ENCODE measurements at places on chromosomes 4 and X.
A peak's percentile ranks its signal among the peaks of the same experiment; 100 is the strongest.

DNA sequence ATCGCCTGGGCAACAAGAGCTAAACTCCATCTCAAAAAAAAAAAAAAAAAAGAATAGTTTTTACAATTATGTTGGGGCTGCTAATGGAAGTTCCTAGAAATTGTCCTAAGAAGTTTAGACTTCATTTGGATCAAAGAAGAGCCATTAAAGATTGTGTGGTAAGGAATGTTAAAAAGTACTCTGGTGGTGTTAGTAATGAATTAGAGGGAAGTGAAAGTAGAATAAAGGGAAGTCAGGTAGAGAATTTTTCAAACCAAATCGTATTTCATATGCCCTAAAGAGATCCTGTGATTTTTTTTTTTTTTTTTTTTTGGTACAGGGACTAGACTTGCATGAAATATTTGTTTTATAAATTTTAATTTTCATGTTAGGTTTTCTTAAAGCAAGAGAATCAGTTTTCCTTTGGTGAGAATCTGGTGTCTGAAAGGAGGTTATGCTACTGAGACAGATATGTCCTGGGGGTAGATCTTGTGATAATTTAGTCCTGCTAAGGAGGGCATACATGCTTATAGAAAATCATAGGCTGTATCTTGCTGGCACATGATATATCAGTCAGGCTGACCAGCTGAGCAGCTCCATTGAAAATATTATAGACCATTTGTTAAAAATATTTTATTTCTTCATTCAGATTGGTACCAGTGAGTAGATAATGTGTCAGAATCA, 10.7 kb downstream of the SEC24B start:
- DNase-seq, result no peak

DNA sequence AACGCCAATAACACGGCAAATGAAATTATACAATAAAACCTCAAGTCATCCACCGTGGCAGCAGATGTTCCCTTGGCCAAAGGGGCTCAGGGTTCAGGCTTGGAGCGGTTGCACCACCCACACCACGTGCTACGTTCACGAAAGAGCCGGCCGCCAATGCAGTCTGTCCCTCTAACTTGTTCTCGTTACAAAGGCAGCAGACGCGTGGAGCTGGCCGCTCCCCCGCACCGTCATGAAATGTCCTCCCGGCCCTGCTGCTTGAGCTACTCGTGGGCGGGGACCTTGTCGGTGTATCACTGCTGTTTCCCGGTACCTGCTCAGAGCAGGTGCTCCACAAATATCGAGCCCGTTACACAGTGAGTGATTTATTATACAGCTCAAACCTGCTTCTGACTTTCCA, 36.4 kb upstream of the MAN2B2 start:
- DNase-seq, result no peak

GRCh38 chr4:141130947-141131605, 2.2 kb downstream of the RNF150 start:
- no peak for DNase-seq

DNA sequence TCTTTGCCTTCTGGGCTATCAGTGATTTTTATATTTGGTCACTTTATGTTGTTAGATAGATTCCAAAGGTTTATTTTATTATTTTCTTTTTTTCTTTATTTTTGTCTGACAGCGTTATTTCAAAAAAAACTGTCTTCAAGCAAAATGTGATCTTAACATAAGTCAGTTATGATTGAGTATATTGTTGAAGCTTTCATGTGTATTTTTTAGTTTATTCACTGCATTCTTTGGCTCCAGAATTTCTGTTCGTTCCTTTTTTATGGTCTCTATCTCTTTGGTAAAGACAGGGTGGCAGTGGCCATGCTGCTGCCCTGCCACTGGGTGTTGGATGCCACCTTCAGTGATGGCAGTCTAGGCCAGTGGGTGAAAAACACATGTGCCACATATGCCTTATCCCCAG, at the start of gene MAGEC3:
Gene MAGEC3, plus strand, starts transcription at position 301 of the 400 bp plus-strand sequence. Its CDS starts 0 bp downstream, at position 301.
- no peak for DNase-seq

- no peak for DNase-seq
Observed at GRCh38 chr4:68577590-68577989, 1.5 kb upstream of the UGT2B17 start.

DNA sequence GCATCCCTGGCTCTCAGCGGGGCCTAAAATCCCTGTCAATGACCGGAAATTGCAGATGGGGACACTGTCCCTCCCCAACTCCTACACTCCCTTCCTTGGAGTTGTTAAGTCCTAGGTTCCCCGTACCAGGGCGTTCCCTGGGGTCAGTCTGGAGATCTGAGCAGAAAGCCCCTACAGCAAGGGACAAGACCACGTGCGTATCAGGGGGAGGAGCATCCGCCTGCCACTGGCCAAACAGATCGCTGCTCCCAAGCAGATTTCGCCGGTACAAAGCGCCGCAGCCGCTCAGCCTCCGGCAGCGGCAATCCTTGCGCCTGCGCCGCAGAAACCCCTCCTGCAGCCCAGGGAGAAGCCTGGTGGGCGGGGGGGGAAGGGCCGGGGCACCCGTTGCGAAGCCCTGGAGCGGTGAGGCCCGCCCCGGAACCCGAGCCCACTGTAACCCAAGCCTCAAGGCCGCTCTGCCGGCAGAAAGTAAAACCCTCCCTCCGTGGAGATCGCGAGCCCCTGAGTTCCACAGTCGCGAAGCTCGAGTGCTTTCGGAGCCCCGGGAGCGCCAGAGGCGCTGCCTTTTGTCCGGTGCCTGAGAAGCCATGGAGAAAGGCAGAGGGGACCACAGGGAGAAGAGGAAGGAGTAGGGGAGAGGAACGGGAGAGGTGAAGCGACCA, 2.7 kb downstream of the CRMP1 start:
- DNase-seq, result no peak

DNA sequence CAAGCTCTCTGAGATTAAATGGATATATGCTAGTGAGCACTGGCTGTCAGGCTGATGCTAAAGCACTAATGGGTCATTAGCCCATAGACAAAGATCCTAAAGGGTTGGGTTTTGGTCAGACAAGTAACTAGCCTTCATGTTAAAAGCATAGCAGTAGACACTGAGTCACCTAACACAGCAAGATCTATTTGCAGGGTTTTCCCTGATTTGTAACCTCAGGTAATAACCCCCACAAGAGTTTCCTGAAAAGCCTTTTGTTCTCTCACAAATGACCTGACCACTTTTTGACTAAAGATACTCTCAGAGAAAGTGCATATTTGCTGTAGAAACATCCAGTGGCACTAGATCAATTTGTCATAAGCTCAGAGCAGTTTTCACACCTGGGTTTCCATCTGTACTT, 251.1 kb upstream of the TEX13A start:
- DNase-seq, result no peak

GRCh38 chrX:112677167-112677566, 2.6 kb downstream of the LHFPL1 start:
- DNase-seq, result no peak

DNA sequence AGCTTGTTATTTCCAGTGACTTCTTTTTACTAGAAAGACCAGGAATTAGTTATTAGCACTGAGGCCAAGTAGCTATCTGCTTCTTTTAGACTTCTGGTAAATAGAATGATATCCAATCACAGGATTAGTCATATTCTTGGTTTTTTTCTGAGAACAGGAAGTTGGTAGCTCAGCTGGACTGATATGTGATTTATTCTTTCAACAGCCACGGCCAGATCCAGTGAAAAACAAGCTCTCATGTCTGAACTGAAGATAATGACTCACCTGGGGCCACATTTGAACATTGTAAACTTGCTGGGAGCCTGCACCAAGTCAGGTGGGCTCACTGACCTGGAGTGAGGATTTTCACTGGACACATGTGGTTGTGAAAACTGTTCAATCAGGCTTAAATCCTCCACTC, 48.6 kb downstream of the PDGFRA start:
- DNase-seq, result peak; percentile 74

DNA sequence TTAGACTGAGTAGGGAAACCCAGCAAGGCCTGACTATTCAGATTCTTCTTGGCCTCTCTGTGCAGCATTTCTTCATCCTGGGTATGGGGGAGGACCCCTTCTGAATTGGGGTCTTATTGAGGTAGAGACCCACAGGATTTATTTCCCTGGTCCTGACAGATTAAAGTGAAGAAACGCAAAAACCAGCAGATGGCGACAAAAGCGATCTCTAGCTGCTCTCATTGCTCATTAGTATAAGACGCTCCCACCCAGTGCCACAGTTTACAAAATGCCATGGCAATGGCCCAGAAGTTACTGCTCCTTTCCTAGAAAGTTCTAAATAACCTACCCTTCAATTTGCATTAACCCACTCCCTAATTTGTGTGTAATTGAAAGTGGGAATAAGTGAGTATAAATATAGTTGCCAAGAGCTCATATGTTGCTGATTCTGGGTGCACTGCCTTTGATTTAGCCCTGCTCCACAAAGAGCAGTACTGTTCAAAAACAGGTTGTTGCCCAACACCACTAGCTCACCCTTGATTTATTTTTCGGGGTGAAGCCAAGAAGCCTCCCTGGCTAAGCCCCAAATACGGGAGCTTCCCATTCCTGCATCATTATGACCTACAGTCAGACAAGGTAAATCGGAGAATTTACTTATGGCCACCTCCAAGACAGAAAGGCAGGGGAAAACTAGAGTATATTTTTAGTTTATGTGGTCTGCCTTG, 3.7 kb upstream of the BEX4 start:
- DNase-seq, result peak; percentile 36

DNA sequence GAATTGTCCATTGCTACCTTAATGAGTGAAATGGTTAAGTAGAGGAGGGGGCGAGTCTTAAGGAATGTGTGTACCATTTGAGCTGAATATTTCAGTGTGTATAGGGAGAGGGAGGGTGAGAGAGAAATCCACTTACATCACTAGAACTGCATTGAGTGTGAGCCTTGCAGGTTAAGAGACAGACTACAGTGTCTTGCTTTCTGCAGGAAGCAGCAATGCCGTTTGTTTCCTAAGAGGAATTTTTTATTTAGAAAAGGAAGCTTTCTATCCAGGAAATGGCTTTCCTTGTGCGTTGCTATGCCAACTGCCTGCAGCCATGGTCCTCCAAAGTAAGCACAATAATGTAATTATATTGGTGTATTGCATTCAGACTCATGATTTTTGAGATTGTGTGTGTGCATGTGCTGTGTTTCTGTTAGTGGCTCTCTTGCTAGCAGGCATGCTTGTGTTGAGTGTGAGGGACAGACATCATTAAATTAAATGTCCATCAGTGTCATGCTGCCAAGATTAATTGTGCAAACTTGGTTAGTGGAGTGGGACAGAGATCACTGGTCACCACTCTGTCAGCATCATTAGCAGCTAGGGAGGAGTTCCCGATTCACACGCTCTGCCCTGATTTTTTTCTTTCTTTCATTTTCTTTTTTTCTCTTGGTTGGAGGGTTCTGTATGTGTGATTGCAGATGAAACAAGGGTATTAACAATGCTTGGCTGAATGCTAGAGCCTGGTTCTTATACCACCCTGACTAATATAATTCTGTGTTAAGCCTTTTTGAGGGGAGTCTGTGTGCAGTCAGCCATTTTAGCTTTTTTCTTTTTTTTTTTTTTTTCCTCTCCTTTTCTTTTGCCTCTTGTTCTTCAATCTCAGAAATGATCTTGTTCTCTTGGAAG, 164.3 kb downstream of the RAPGEF2 start:
- DNase-seq, result no peak

DNA sequence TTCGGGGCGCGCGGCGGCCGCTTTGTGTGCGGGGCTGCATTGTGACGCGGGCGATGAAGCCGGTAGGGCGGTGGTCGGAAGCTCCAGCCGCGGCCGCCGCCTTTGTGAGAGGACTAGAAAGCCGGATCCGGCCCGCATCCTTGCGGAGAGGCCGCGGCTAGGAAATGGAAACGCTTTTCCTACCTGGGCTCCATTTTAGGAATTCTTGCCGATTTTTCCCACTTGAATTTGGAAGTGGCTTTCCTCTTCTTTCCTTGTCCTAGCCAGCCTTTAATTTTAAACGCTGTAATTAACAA, 708 bp downstream of the TMSB4X start:
- DNase-seq, result no peak
